NCI-H1092 (cell line): ENCODE measurements at places on chromosomes 12 and 14.

GRCh38 chr14:88426271-88426670 lies 40.8 kb downstream of the SPATA7 start:
- DNase-seq: no peak

DNA sequence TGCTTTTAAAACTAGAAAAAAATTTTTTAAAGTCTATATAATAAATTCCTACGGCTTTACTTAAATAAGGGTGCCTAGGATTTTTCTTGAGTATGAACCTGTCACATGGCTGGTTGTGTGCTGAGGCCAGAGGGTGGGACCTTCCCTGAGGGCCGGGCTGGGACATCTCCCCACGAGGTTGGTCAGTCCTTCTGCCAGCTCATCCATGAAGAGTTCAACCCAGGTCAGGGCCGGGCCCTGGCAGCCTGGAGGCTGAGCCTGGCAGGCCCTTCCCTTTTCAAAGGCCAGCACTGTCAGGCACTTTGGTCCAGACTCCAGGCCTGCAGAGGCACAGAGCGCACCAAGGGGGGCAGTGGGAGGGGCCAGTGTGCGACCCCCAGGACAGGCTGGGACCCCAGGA lies 31.7 kb downstream of the TNFAIP2 start:
- DNase-seq: no peak

GRCh38 chr12:6551496-6552139 lies 4.2 kb downstream of the IFFO1 start:
- no peak for DNase-seq

- DNase-seq: no peak
These were observed at the start of gene CEP170B for GRCh38 chr14:104865081-104865630. TSS of gene CEP170B (plus strand) at chr14:104865268. CDS start at chr14:104868451, 3,183 bp downstream.

GRCh38 chr12:75711271-75711670 lies 199.9 kb upstream of the KRR1 start:
- DNase-seq: no peak

- DNase-seq: no peak
These were observed 9.6 kb downstream of the CLEC1A start for GRCh38 chr12:10088955-10089900.

DNA sequence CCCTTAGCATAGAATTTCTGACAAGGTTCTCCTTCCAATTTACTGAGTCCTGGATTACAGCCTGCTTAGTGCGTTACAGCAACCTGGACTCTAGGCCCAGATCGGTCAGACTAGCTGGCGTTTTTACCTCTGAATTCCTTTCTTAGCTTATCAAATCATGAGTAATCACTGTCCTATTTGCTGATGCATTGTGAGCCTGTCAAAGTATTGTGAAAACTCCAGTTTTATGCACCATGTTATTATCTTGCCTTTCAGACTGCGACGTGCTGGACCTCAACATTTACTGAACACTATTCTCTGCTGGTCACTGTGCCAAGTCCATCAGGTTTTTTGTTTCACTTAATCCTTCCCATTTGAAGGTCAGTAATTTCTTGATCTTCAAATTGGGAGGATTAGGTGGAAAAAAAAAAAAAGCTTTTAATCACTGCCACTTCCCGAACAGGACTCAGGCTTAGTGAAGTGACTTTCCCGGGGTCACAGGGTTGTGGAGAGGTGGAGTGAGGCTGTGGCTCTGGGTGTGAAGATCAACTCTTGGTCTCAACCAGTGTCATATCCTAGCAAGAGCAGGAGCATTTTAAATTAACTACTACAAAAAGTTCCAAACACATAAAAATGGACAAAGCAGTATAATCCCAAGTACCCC lies 31.2 kb downstream of the FBXO21 start:
- DNase-seq: no peak

DNA sequence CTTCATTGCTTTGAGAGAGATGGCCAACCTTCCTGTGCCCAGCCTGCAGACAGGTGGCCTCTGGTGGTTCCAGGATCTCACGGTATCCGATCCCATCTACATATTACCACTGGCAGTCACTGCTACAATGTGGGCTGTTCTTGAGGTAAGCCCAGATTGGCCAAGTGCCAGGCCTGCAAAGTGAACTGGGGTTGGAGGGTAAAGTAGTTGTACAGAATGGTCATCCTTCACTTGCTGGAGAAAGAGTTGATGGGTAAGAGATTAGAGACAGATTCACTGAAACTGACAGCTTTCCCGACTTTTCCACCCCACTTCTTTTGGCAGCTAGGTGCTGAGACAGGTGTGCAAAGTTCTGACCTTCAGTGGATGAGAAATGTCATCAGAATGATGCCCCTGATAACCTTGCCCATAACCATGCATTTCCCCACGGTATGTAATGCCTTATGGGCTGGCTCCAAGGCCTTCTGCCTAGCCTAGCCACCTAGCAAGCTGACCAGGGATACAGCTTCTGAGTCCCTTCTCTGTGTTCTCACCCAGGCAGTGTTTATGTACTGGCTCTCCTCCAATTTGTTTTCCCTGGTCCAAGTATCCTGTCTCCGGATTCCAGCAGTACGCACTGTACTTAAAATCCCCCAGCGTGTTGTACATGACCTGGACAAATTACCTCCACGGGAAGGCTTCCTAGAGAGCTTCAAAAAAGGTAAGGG lies 4.1 kb downstream of the OXA1L start:
- DNase-seq: no peak

GRCh38 chr12:133129368-133130037 lies 571 bp downstream of the ZNF891 start:
- no peak for DNase-seq

DNA sequence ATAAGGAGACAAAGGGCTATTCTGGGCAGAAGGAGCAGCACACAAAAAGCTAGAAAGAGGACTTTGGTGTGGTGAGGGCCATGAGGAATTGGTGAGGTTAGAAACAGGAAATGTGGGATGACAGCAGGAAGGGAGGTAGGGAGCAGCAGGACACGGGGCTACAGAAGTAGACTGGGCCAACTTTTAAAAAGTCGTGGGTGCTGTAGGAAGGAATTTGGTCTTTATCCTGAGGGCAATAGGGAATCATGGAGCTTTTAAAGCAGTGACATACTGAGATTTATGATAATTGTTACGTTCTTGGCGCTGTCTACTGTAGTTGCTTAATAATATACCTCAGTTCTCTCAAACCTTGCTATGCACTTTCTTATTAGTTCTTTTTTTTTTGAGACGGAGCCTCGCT lies 8.2 kb upstream of the CHURC1 start:
- no peak for DNase-seq

GRCh38 chr12:95462551-95462950 lies 11.4 kb upstream of the METAP2 start:
- no peak for DNase-seq

DNA sequence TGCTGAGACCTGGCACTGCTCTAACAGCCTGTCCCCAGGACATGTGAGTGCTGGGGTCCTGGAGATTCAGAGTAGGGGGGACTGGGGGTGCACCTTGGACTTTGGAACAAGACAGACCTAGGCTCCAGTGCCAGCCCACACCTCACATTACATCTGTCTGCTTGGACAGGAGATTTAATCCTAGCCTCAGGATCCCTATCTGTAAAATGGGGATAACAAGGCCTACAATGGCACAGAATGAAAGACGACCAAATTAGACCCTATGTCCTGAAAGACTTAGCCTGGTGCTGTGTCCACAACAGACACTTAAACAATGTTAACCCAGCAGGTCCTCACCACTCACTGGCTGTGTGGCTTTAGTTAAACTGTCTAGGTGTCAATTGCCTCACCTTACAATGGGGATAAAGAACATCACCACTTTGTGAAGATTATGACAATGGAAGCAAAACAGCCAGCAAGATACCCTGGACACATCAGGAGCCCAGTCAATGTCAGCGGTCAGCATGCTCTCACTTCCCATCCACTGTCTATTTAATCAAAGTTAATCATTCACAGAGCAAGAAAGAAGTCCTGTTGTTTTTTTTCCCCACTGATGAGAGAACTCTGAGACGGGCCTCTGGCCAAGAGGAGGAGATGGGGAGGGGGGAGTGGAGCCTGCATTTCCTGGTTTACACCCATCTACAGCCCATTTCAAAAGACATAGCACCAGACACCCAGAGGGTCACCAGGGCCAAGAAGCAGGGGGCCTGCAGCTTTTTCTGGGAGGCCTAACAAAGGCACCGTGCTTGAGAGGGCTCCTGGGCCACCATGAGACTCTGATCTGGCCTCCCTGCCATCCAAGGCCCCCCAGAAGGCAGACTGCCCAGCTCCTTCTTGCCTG lies 40.6 kb downstream of the ACTN1 start:
- no peak for DNase-seq

DNA sequence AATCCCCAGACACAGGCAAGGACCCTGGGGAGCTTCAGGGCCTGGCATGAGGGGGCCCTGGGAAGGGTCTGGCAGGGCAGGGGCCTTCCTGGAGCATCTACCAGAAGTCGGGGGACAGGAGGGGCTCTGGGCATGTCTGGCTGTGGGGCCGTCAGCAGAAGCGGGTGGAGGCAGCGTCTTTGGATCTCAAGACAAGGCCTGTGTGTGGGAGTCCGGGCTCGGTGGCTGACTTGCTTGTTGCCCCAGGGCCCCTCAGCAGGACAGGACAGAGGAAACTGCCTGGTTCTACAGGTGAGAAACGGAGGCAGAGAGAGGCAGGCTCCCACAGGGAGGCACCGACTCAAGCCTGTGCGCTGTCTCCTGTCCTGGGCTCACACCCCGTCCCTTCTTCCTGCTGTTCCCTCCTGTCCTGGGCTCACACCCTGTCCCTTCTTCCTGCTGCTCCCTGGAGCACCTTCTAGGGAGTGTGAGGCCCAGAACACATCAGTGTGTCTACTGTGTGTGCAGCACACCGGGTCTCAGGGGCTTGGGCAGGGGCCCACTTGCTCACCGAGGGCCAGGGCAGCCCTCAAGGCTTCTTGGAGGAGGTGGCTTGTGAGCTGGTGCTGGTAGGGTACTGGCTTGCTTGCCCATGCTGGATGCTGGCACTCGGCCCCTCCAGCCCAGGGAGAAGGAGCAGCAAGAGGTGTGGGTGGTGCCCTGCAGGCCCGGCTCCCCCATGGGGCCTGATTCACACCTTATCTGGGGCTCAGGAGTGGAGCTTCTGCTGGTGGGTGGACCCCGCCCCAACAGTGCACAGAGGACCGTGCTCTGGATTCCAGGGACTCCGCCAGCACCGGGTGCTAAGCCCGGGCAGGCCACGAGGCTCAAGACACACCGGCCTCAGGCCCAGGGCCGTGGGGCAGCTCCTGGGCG lies 14.9 kb downstream of the ASPG start:
- no peak for DNase-seq

DNA sequence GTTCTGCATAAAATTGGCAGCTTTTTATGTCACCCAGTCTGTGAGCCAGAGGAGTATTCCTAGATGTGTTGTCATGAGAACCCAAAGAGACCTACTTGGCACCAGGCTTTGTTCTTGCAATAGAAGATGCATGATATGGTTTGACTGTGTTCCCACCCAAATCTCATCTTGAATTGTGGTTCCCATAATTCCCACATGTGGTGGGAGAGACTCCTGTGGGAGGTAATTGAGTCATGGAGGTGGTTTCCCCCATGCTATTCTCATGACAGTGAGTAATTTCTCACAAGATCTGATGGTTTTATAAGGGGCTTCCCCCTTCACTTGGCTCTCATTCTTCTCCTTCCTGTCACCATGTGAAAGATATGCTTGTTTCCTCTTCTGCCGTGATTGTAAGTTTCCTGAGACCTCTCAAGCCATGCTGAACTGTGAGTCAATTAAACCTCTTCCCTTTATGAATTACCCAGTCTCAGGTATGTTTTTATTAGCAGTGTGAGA lies 572.0 kb upstream of the ATP2B1 start:
- no peak for DNase-seq

- no peak for DNase-seq
These were observed 355.5 kb downstream of the DIO2 start for GRCh38 chr14:79855789-79856188.

DNA sequence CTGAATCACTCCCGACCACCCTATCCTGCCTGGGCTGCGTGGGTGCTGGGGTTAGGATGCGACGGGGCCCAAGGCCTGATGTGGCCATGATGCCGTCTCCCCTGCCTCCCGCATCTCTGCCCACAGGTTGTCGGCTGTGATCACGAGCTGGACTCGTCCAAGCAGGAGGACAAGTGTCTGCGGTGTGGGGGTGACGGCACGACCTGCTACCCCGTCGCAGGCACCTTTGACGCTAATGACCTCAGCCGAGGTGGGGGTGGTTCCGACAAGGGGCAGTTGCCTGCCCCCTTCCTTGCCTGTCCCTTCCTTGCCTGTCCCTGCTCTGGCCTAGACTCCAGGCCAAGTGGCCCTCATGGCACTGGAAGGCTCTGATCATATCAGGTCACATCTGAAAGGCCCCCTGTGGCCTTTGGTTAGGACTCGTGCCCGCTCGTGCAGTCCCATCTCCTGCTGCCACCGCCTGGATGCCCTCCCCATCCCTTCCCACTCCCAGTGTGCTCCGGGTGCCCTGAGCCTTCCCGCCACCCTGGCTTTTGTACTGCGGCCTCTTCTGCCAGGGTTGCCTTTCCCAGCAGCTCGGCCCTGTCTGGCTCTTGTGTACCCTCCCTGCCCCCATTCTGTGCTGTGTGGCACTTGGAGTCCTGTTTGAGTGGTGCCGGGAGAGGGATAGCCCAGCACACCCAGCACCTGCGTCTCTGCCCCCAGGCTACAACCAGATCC lies 13.6 kb downstream of the PAPLN start:
- no peak for DNase-seq

DNA sequence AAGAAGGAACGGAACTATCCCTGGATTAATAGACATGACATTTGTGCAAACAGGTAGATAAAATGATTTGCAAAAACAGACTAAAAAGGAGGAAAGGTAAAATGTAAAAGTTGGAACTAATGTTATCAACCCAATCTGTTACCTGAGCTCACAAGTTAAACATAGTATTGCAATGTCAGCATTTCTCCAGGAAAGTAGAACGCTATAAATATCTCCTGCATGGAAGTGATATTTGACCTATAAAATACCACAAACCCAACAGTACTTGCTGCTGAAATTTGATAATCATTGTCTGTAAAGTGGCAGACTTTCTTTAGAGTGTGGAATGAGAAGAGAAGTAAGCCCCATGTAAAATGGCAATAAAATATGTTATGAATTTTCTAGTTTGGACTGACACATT lies 1435.7 kb downstream of the LRFN5 start:
- DNase-seq: no peak

- no peak for DNase-seq
These were observed 21.4 kb downstream of the ADCY6 start for GRCh38 chr12:48767521-48767920.

DNA sequence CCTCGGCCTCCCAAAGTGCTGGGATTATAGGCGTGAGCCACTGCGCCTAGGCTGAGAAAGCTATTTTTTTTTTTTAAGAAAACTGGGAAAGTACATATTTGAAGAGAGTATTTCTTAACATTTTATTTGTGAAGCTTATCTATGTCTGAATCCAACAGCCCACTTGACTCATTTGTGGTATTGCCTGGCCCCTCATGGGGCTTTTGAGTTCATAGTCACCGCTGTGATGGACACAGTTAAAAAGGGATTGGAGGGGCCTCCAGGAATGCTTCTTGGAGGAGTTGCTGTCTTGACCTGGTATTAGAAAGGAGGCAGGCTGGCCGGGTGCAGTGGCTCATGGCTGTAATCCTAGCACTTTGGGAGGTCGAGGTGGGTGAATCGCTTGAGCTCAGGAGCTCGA lies 26.5 kb downstream of the BCL7A start:
- DNase-seq: no peak
